ENCODE measurements at places on chromosomes 5 and 9.
A peak's percentile ranks its signal among the peaks of the same experiment; 100 is the strongest.

- no peak for DNase-seq
These were observed 167.2 kb downstream of the CACNA1B start for GRCh38 chr9:138044485-138045383.

DNA sequence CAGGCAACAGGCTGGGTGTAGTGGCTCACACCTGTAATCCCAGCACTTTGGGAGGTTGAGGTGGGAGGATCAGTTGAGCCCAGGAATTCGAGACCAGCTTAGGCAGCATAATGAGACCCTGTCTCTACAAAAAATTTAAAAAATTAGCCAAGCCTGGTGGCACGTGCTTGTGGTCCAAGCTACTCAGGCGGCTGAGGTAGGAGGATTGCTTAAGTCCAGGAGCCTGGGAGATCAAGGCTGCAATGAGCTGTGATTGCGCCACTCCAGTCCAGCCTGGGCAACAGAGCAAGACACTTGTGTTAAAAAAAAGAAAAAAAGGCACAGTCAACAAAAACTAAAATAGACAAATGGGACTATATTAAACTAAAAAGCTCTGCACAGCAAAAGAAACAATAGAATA lies 29.3 kb downstream of the ATP6V0E1 start:
- no peak for DNase-seq

GRCh38 chr5:115349001-115349817 lies 52.8 kb upstream of the CCDC112 start:
- DNase-seq, result no peak

DNA sequence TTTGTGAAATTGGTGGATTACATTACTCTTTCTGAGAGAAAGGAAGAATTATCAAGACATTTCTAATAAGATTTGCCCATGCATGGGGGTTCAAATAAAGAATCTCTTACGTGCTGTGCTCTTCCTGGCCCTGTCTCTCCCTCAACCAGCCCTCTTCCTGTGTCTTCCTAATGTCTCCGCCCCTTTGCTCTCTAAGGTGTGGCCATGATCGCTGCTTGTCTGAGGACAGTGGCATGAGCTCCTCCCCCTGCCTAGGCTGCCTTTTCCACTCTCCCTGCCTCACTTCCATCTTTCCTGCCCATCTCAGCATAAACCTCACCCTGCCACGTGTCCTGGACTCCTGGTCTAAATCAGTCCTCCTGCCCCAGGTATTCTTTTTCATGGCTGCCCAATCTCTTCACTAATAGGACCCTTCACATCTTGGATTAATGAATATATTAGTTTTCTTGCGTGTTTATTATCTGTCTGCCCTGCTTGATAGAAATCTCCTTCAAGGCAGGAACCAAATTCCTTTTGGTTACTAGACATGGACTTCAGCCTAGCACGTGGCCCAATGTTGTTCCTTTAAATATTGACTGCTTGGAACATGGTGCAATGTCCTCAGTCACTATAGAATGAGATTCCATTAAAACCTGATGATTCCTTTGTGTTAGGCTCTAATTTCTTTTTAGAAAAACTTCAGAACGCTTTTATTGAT lies 122.3 kb downstream of the MTRR start:
- peak; percentile 22 for DNase-seq

DNA sequence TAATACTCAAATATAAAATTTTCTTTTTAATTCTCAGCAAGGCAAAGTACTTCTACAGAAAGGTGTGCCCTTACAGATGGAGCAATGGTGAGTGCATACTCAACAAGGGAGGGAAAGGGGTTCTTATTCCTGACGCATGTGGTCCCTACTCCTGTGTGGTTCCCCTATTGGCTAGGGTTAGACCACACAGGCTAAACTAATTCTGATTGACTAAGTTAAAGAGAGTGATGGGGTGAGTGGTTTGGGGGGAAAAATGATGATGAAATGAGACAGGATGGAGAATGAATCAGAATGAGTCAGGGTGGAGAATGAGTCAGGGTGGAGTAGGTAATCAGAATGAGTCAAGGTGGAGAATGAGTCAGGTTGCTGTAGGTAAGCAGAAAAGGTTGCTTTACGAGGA lies 22.9 kb upstream of the HMGCS1 start:
- DNase-seq, result no peak

DNA sequence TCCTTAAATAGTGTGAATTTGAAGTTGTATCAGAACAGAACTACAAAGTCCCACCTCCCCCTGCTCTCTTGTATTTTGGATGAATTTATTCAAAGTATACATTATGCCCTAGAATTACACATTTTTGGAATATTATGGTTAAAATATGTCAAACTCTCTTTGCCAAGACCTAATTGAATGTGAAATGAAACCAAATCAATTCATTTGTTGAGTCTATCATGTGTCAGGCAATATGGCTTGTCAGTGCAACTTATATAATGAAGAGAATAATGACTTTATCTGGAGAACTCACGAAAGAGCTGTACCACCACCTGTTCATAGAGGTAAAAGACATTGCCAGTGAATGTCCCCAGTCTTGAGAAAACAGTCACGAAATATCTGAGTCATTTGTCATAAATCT lies 106.8 kb downstream of the TUSC1 start:
- DNase-seq, result no peak

DNA sequence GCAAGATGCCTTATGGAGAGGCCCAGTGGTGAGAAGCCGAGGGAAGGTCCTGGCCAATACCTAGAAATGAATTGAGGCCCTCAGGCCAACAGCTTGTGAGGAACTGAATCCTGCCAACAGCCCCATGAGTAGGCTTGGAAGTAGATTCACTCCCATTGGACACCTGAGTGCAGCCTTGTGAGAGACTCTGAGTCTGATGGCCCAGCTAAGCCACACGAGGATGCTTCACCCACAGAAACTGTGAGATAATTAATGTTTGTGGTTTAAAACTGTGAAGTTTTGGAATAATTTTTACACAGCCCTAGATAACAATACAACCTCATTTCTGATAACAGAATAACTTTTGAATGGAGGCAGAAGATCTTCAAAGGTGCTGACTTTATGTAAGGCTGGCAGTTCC lies 65.9 kb upstream of the DAP start:
- no peak for DNase-seq

All from NAMALWA (cell line).